Stimulated activated CD4-positive, alpha-beta T cell treated with anti-CD3 and anti-CD28 coated beads, Interleukin-1b, Interleukin-23, amount 100 ng/mL, for 1 hour (primary cell): ENCODE measurements at places on chromosomes 1 and 21.

DNA sequence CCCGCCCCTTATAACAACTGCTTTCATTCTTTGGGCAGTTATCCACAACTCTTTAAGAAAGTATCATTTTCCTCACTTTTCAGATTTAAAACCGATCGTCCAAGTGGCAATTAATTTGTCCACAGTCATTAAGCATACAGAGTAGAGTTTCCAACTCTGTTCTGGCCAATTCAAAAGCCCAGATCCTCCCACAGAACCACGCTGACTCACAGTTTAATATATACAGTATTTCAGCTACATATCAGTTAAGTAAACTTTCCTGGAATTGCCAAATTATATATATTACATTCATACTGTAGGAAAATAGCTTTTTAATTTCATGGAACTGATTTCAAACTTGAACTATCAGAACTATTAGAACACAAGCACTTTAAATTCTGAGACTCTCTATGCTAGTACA, 163.8 kb upstream of the ESRRG start:
- DNase-seq: no peak

- DNase-seq: peak; percentile 72
Measured at GRCh38 chr1:206507284-206508129, at the start of gene RASSF5. Gene RASSF5 (plus strand): TSS chr1:206507531. CDS start chr1:206507603, 72 bp downstream.

GRCh38 chr1:236545621-236546169, 21.9 kb downstream of the LGALS8 start:
- no peak for DNase-seq

DNA sequence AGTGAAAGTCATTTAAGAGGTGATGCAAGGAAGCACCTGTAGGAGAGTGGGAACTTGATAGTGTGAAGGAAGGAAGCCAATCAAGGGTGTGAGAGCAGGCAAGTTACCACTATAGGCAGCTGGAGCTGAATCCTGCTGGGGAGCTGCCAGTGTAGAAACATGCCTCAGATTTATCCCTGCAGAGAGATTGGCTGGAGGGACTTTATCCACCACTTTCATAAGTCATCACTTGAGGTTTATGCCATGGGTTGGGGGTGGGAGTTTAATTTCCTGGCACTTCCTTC, 443.6 kb downstream of the PLPP3 start:
- no peak for DNase-seq

DNA sequence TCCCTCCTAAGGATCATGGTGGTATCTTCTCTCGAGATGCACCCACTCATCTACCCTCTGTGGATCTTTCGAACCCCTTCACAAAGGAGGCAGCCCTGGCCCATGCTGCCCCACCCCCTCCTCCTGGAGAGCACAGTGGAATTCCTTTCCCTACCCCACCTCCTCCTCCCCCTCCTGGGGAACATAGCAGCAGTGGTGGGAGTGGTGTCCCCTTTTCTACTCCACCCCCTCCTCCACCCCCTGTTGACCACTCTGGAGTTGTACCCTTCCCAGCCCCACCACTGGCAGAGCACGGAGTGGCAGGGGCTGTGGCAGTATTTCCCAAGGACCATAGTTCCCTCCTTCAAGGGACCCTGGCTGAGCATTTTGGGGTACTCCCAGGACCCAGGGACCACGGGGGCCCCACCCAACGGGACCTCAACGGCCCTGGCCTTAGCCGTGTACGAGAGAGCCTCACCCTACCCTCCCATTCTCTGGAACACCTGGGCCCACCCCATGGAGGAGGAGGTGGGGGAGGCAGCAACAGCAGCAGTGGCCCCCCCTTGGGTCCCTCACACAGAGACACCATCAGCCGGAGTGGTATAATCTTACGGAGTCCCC, 14.5 kb upstream of the TARS2 start:
- no peak for DNase-seq

GRCh38 chr1:84410328-84411095, 12.2 kb downstream of the DNASE2B start:
- no peak for DNase-seq

DNA sequence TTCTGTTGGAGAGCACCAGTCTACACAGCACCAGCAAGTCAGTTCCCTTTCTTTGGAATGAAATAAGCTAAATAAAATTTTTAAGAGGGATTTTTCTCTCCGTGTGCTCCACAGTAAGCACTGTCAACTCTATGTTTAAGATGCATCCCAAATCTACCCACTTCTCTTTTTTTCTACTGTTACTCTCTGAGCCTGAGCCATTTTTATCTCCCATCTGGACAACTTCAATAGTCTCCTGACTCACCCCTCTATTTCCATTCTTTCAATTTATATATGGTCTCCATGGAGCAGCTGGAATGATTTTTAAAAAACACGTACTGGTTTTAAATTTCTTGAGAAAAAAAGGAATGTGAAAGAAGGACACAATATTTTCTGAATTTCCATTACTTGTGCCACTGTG, 24.7 kb upstream of the CCT8 start:
- DNase-seq: no peak

GRCh38 chr1:209063767-209064659, 519.5 kb upstream of the CAMK1G start:
- no peak for DNase-seq

GRCh38 chr1:17122521-17123164, 3.4 kb upstream of the PADI2 start:
- DNase-seq: no peak

GRCh38 chr1:115717541-115717940, 51.0 kb downstream of the CASQ2 start:
- DNase-seq: no peak

DNA sequence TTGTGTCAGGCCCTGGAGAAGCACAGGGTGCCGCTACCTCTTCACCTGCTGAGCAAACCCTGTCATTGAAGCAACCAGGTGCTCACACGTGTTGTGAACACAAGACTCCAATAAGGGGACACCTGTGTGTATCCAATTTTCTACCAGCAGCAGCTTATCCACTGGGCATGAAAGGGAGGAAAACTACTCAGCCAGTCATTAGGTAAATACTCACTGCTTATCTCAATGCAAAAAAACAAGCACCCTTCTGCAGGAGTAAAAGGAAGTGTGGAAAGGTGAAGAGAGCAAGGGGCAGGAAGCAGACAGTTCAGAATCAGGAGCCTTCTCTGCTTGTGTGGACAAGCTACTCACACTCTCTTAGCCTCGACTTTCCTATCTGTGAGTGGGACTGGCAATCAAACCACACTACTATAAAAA, 148.9 kb downstream of the ETS2 start:
- no peak for DNase-seq

- no peak for DNase-seq
Measured at GRCh38 chr21:26939601-26940111, 27.2 kb downstream of the ADAMTS5 start.

GRCh38 chr1:168280296-168280927, at the start of gene TBX19:
Gene TBX19 (plus strand): TSS chr1:168280877. CDS start chr1:168281091, 214 bp downstream.
- DNase-seq: no peak

DNA sequence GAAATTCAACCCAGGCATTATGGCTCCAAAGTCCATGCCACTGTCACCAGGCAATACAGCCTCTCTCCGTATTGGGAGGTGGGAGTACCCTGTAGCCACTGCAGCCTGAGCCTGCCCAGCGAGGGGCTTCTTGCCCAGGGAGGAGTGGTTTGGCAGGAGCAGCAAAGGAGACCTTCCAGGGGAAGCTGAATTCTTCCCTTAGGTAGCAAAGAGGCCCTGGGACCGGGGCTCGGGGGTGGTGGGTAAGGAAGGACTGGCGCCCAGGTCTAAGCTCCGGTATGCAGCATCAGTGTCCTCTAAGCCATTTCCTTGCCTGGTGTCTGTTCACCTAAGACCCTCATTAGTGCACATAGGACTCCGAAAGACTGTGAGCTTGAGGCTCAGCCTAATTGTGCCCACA, 17.0 kb downstream of the TNNT2 start:
- DNase-seq: no peak

GRCh38 chr21:28445141-28445830, 547.4 kb downstream of the LTN1 start:
- no peak for DNase-seq
